GM23248 (cell line): ENCODE measurements at places on chromosomes 13 and 19. TPM values are rescaled to one million over a fixed set of nuclear protein-coding genes. Genes with fewer than 3 reads are reported as not detected.

GRCh38 chr13:41004875-41005693, 14.0 kb downstream of the ELF1 start:
- H3K27ac ChIP-seq, result no peak overlapping the region
- H3K4me1 ChIP-seq, result peaks cover 38% of the 10 kb centered on the region
- no peaks in the 10 kb centered on the region for H3K27me3 ChIP-seq

KCTD4 gene
- 1.8 and 2.1 TPM in 2 replicates for polyA plus RNA-seq

DNA sequence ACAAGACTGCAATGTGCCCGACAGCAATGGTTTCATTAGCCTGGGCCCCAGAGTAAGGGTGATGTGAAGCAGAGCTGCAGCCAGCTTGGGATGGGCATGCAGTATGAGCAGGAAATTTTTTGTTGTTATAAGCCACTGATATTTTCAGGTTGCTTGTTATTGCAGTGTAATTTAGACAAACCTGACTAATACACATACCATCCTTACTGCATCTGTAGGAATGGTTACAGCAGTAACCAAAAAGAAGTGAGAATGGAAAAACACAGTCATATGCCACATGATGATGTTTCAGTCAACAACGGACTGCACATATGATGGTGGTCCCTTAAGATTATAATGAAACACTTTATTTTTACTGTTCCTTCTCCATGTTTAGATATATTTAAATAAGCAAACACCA, 8.6 kb upstream of the POMP start:
- H3K36me3 ChIP-seq, result no peaks in the 10 kb centered on the region
- H3K4me3 ChIP-seq, result no peak overlapping the region
- peak; percentile 59 for DNase-seq
- peaks cover 33% of the 10 kb centered on the region for H3K4me1 ChIP-seq
- no peaks in the 10 kb centered on the region for H3K27me3 ChIP-seq

DNA sequence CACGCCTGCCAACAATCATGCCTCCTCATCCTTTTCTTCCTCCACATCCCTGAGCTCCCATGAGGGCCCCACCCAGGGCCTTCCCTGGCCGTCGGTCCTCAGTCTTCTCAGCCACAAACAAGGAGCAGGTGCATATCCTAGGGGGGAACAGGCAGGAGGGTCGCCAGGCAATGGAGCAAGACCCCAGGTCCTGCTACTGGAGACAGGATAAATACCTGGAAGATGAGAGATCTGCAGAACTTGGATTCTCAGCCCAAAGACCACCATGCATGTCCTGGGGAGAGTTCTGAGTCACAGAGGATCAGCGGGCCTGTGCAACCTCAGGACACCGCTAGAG, 344.7 kb upstream of the TSHZ3 start:
- H3K27ac ChIP-seq, result no peak overlapping the region
- no peaks in the 10 kb centered on the region for H3K4me1 ChIP-seq
- no peaks in the 10 kb centered on the region for H3K27me3 ChIP-seq
- H3K36me3 ChIP-seq, result no peaks in the 10 kb centered on the region

DNA sequence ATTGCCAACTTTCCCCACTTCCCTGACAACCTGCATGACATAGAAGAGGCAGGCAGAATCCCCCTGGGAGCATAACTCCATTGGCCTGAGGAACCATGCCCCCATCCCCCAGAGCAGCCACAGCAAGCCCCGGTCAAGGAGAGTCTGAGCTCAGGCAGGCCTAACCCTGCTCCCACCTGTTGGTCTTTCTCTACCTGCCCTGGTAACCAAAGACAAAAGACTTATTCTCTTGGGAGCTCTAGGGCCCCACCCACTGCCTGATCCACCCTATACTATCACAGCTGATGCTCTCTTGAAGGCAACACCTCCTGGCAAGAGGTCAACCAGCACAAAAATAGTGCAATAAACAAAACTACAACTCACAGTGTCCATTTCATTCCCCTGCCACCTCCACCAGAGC, 59.3 kb downstream of the TNFSF13B start:
- H3K36me3 ChIP-seq, result no peaks in the 10 kb centered on the region
- H3K27ac ChIP-seq, result no peak overlapping the region
- H3K27me3 ChIP-seq, result peaks cover 20% of the 10 kb centered on the region

GRCh38 chr19:12936582-12936981, 1.8 kb upstream of the CALR start:
- H3K27me3 ChIP-seq, result no peaks in the 10 kb centered on the region
- peaks cover 23% of the 10 kb centered on the region for H3K4me1 ChIP-seq
- DNase-seq, result no peak
- no peak overlapping the region for H3K4me3 ChIP-seq
- H3K36me3 ChIP-seq, result peaks cover 19% of the 10 kb centered on the region
- H3K27ac ChIP-seq, result no peak overlapping the region

GRCh38 chr13:110349239-110349638, 42.2 kb downstream of the COL4A2 start:
- no peaks in the 10 kb centered on the region for H3K36me3 ChIP-seq
- no peak overlapping the region for H3K4me3 ChIP-seq
- DNase-seq, result no peak
- no peaks in the 10 kb centered on the region for H3K27me3 ChIP-seq
- H3K27ac ChIP-seq, result no peak overlapping the region
- peaks cover 20% of the 10 kb centered on the region for H3K4me1 ChIP-seq

DNA sequence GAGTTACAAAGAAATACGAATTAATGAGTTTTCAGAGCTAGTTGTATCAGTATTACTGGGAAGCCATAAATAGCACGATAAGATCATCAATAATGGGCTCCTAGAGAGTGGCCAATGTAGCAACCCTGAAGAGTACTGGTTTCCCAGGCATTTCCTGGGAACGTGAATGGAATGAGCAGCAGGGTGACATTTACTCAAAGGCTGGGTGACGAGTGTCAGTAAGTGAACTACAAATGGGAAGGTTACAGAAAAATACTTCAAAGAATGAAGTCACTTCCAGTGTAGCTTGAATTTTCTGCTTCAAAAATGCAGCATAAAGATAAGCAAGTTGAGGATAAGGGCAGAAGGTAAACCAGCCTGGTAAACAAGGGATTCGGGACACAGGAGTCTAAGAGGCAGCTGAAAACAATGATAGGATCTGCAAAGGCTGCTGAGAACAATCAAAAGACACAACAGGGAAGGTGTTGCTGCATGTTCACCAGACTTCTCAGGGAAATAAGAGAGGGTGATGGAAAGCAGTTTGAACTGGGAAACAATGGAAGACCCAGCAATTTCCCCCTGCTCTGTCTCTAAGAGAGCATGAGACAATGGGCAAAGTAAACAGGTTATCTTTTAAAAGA, 48.6 kb upstream of the POSTN start:
- no peak for DNase-seq
- no peak overlapping the region for H3K4me3 ChIP-seq
- peaks cover 20% of the 10 kb centered on the region for H3K4me1 ChIP-seq

- peak overlapping the region; percentile 45 for H3K27ac ChIP-seq
- H3K27me3 ChIP-seq, result no peaks in the 10 kb centered on the region
- H3K36me3 ChIP-seq, result no peaks in the 10 kb centered on the region
- H3K4me3 ChIP-seq, result no peak overlapping the region
- DNase-seq, result peak; percentile 78
Measured at GRCh38 chr13:20824762-20825476, 51.2 kb upstream of the EEF1AKMT1 start.

- peaks cover 8% of the 10 kb centered on the region; the same call in 1 of the 2 replicates for H3K4me1 ChIP-seq
- peak overlapping the region; percentile 94 for H3K27ac ChIP-seq
- no peaks in the 10 kb centered on the region for H3K27me3 ChIP-seq
Measured at GRCh38 chr19:58572026-58572817, 913 bp downstream of the MZF1 start.

IGFLR1 gene
- 3.2 and 3.3 TPM in 2 replicates for polyA plus RNA-seq

SH2D3A gene
- polyA plus RNA-seq, result 0.18 TPM in 1 of 2 replicates, not detected in the other

GRCh38 chr19:31282346-31282745, 66.9 kb downstream of the TSHZ3 start:
- peaks cover 17% of the 10 kb centered on the region; the same call in 1 of the 2 replicates for H3K36me3 ChIP-seq
- peaks cover 14% of the 10 kb centered on the region; the same call in 1 of the 2 replicates for H3K4me1 ChIP-seq
- no peak overlapping the region for H3K27ac ChIP-seq
- no peak for DNase-seq

DNA sequence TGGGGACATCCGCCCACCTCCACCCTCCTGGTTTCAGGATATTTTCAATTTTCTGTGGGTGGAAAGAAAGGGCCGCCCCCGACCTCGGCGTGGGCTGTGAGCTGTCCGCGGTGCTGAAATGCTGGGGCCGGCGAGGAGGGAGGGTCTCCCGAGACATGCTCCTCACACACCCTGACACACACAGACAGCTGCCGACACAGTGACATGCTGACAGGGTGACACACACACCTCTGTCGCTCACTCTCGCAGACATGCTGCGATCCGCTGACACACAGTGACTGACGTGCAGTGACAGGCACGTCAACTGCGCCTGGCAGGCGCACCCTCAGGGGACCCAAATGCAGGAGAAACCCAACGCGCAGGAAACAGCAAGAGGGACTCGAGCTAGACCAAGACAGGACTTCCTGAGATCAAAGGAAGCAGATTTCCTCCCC, 25.1 kb upstream of the MEIS3 start:
- H3K27ac ChIP-seq, result no peak overlapping the region
- no peaks in the 10 kb centered on the region for H3K4me1 ChIP-seq
- H3K4me3 ChIP-seq, result no peak overlapping the region

C5AR1 gene
- 0.10 and 0.46 TPM in 2 replicates for polyA plus RNA-seq

IL27RA gene
- polyA plus RNA-seq, result 5.8 and 7.1 TPM in 2 replicates

DNA sequence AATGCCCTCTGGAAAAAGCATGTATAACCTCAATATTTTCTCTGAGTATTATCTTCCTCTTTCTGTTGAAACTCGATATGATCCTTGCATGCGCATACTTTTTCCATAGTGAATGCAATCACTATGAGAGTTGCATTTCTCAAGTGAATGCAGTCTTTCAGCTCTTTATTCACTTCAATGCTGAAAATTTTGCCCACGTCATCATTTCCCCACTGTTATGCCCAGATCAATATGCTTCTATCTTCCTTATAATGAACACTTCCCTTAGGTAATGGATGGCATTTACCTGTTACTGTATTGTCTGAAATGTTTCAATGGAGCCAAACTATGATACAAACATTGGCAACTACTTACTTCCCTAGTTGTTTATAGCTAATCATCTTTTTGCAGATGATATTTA, 866.6 kb upstream of the SLITRK6 start:
- no peaks in the 10 kb centered on the region for H3K4me1 ChIP-seq
- DNase-seq, result no peak
- H3K27ac ChIP-seq, result no peak overlapping the region
- no peaks in the 10 kb centered on the region for H3K27me3 ChIP-seq
- no peak overlapping the region for H3K4me3 ChIP-seq
- no peaks in the 10 kb centered on the region for H3K36me3 ChIP-seq

ARRDC5 gene
- not detected in 2 replicates for polyA plus RNA-seq
